ENCODE measurements at places on chromosomes 16 and 17.

GRCh38 chr17:305090-305976 lies 47.3 kb downstream of the RPH3AL start:
- no peak for DNase-seq

DNA sequence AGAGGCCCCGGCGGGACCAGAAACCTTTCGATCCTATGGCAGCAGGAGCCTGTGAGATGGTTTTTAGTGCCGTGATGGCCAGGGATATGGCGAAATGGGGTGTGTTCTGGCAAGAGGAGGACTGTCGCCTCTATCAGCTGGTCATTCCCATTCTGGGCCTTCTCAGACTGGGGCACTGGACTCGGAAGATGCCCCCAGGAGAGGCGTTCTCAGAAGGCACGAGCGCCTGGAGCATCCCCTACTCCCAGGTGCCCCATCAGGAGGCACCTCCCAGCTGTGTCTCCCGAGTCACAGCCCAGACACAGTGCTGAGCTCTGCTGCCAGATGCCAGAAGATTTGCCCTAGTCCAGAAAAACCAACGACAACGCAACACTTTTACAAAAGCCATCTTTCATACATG lies 54.6 kb upstream of the ENDOV start:
- no peak for DNase-seq

GRCh38 chr17:4144422-4144747 lies 1.4 kb downstream of the CYB5D2 start:
- DNase-seq = no peak

DNA sequence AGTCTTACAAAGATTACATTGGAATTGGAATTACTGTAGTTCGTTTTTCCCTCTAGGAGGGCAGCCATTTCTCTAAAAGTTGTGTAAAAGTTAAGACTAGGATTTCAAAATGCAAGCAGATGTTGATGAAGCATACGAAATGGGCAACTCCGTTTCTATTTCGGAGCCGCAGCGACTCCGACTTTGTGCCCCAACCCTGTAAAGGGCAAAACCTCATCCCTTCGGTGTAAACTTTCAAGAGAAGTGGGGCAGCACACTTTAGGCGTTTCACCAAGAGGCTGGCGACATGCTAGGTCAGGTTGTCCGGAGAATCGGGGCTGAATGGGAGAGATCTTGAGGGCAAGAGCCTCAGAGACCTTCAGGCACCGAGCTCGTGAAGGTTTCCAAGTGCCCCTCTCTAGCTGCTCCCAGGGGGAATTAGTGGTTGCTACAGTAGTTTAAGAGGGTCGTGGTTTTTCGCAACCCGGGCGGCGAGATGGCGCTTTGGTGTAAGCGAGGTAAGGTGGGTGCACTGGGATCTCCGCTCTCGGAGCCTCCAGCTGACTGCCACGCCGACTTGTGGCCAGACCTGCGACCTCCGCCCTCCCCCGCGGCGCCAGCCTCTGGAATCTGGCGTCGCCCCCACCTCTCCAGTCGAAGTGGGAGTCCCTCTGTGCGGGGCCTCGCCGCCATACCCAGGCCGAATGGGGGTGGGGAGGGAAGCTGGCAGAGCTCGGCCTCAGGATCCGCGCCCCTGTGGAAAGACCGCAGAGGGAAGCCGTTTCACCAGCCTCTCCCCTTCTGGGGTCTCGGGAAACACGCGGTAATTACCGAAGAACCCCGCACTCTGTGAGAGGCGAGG lies 1.0 kb upstream of the HEXIM2 start:
- peak; percentile 57 for DNase-seq

- no peak for DNase-seq
Measured at GRCh38 chr16:79390481-79391051, 210.0 kb downstream of the MAF start.

DNA sequence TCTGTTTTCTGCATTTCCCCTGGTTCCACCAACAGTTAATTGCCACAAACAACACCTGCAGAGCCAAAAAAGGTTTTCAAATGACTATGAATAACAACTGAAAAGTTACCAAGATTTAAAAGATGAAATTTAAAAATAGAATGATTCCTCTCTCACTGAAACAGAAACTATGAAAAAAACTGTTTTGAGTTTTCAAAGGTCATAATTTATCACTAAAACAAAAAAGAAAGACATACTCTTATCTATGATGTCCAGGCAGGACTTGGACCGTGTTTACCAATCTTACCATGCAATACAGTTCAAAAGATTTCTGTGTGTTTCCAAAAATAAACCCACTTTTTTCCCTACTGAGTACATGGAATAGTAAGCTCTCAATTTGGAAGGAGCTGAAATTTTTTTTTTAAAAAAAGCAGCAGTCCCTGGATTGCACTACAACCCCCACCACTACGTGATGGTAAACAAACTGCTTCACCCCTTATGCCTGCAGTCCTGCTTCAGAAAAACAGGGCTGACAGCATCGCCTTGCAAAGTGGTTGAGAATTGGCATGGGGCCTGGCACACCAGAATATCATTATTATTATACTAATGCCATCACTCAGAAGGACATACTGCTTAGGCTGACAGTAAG lies 8.5 kb downstream of the TXNDC11 start:
- no peak for DNase-seq
